ENCODE measurements at places on chromosomes 6 and 20.

- DNase-seq = no peak
Measured at GRCh38 chr20:53994088-53994487, 76.3 kb downstream of the BCAS1 start.

DNA sequence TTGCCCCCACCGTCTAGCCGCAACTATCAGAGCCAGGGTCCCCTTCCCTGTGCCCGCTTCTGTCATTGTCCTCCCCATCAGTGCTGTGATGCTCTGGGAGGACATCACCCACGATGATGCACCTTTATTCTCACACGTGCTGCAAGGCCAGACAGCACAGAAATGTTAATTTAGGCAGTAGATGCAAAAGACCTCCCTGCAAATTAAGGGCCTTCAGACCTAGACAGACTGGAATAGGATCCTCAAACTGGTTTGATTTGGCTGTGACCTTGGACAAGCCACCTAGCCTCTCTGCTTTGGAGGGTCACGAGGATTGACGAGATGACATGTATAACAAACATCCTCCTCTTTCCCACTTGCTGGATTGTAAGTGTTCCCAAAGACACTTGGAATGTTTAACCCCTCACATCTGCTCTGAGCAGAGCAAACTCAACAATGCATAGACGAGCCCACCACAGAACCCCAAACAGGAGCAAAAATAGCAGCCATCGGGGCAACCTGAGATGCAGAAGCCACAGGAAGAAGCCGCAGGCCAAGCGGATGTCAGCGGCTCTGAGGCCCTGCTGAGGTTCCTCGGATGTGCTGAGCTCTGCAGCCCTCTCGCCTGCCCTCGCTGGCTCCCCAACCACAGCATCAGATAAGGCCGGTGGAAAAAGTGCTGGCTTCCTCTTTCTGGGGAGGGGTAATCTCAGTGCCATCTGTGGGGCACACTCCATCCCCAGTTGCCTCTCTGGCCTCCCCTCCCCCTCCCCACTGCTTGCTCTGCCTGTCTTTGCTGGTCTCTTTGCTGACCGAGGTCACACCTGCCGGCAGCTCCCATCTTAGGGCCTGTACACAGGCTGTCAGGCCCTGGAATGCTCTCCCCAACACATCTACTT is 35.3 kb downstream of the TOX2 start:
- DNase-seq = peak; percentile 61

DNA sequence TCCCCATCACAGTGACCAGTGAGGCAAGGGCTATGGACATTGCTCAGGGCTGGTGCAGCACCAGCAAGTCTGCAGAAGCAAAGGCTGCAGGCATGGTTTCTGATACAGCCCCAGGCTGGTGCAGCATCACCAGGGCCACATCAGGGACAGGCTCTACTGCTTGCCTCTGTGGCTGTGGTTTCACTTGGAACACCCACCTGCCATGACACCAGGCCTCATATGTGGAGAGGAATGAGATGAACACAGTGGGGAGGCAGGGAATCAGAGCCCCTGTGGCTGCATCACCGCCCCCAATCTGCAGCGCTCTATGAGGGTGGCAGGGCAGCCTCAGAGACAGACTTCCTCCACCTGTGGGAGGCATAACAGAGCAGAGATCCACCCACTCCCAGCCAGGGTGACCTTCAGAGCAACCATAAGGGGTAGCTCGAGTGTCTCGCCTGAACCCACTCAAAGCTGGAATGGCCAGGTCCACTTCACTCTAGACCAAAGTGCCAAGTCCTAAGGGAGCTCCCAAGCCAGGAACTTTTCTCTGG is 7.9 kb downstream of the RING1 start:
- no peak for DNase-seq

GRCh38 chr20:50068041-50068651 is 44.8 kb downstream of the UBE2V1 start:
- DNase-seq = no peak

- DNase-seq = no peak
Measured at GRCh38 chr20:10443936-10444335, 8.8 kb downstream of the SLX4IP start.

DNA sequence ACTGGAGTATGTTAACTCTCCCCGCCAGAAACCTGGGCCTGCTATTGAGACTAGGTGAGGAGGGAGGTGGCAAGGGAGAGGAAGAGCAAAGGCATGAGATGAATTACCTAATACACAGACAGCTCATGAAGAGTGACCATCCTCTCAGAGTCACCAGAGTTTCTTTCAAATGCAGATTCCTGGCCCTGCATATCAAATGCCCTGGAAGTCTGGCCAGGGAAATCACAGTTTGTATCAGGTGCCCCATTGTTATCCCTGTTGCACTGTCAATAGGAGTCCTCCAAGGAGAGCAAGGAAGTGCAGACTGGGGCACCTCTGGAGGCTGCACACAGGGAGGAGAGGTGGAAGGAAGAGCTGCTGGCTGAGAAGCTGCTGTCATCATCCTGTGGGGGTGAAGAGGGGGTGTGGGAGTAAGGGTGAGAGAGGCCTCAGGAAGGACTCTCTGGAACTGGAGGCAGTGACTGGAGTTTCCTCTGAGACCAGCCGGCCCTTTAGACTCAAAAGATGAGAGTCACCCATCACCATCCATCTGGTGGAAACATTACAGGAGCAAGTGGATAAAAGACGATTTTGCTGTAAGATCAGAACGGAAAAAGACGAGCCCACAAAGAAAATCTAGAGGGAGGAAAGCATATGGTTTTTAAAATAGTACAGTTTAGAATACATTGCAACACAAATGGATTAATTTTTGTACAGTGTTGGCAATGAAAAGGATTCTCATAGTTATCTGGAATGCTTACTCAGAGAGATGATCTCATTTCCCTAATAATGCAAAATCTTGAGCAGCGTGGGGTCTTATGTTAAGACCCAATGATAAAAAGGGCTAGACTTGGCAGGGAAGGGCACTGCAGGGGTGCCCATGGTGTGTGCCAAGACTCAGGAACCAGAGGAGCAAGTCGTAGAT is 268.1 kb downstream of the UST start:
- DNase-seq = no peak

- no peak for DNase-seq
Measured at GRCh38 chr6:17525637-17526036, 74.5 kb upstream of the FAM8A1 start.

- no peak for DNase-seq
Measured at GRCh38 chr6:3926150-3926482, 76.9 kb downstream of the FAM50B start.

DNA sequence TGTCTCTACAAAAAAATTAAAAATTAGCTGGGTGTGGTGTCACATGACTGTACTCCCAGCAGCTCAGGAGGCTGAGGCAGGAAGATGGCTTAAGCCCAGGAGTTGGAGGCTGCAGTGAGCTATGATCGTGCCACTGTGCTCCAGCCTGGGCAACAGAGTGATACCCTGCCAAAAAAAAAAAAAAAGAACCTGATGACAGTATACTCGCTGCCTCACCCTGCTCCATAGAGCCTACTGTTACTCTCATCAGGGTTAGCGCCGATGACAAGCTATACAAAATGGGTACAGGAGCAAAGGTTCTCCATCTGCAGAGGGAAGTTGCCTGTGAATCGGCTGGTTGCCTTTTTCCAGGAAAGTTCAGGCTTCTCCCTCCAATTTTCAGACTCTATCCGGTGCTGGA is 53.4 kb downstream of the GMPR start:
- DNase-seq = no peak

- DNase-seq = no peak
Measured at GRCh38 chr6:73879501-73880293, 183.7 kb downstream of the CD109 start.

DNA sequence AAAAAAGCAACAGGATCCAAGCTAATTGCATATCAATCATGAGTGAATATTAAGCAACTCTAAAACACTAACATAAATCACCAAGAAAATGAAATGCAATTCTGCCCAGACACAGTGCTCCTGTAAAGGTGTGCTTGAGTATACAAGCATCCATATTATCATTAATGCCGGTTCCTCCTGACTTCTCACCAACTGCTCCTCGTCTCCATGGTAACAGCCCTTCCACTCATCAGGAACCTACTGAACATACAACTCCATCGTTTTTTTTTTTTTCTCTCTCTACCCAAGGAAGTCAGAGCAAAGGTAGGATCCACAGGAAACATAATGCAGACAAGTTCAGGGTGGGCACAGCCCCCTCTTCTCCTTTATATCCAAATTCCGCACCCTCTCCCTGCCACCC is 12.4 kb downstream of the GABBR1 start:
- DNase-seq = no peak

- no peak for DNase-seq
Measured at GRCh38 chr6:163183806-163184205, 230.7 kb upstream of the QKI start.

DNA sequence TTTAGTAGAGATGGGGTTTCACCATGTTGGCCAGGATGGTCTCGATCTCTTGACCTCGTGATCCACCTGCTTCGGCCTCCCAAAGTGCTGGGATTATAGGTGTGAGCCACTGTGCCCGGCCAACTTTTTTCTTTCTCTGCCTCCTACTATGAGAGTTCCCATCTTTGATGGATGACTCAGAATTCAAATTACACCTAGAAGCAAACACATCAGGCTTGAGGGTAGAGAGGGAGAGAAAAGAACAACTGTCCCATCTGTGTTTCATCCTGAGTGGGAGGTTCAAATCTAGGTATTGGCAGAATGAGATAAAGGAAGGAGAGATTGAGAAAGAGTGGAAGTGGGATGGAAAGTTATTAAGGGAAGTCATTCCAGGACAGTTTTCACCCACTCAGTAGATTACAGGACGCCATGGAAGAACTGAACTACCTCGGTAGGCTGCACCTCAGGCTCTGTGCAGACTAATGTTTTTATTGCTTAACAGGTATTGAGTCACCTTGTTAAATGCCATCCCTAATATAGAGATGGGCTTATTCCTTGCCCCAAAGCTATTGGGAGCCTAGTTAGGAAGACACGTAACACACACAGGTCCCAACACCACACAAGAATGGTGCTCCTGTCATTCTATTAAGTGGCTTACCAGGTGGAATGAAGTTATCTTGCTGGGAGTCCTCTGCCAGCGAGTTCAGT is 275.7 kb downstream of the SOX4 start:
- no peak for DNase-seq

GRCh38 chr20:20665606-20666332 is 46.7 kb downstream of the RALGAPA2 start:
- no peak for DNase-seq

DNA sequence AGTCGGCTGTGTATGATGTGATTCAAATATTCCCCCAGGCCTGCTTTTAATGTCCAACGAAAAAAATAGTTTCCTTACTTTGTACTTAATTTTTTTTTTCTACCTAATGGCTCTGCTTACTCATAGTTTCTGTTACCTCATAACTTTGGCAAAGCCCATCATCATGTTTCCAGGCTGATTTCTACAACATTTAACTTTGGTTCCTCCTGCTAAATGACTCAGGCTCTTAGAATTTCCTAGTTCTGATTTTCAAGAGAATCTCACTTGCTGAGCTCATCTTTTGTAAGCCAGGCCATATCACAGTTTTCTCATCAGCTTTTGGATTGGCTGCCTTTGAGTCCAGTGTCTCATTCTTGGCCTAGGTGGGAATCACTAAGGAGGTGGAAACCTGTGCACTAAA is 323.1 kb downstream of the HDGFL1 start:
- DNase-seq = no peak

DNA sequence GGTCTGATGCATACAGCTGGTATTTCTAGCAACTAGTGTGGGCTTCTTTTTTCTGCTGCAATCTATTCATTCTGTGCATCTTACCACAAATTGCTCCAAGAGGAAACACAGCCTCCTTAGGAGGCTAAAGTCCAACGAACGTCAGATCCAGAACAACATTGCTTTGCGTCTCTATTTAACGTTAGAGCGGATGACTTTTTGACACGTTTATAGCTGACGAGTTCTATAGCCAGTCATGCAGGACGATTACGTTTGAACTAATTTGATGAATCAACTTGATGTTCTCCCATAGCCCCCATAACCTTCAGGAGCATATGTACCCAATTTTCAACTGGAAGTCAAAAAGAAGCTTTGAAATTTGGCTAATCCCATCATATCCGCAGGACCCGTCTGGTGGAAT is 59.9 kb downstream of the TSHZ2 start:
- no peak for DNase-seq

DNA sequence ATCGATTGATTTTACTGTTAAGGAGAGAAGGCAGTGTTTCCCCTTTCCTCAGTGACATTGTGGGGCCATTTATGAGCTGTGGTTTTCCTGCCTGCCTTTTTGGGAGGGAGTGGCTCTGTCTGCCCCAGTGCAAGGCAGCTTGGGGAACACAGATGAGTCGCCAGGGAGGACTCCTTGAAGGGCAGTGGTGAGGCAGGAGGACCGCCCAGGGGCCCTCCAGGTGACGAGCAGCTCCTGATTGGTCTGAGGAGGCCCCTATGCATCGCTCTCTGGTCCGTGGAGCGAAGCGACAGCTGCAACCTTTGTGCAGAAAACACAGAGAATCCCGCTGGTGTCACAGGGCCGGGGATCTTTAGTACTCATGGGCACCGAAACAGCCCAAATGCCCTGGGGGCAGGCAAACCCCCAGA is 100.3 kb downstream of the TMEM242 start:
- DNase-seq = peak; percentile 48

DNA sequence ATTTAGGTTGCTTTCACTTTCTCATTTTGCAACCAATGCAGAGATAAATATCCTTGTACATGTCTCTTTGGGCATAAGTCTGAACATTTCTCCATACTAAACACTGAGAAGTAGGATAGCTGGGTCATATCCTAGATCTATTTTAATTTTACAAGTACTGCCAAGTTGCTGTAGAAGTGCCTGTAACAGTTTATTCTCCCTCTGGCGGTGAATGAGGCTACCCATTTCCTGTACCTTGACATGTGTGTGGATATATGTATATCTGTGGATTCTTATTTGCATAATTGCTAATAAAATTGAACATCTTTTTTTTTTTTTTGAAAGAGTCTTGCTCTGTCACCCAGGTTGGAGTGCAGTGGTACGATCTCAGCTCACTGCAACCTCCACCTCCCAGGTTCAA is 48.0 kb upstream of the PNRC1 start:
- DNase-seq = peak; percentile 14

DNA sequence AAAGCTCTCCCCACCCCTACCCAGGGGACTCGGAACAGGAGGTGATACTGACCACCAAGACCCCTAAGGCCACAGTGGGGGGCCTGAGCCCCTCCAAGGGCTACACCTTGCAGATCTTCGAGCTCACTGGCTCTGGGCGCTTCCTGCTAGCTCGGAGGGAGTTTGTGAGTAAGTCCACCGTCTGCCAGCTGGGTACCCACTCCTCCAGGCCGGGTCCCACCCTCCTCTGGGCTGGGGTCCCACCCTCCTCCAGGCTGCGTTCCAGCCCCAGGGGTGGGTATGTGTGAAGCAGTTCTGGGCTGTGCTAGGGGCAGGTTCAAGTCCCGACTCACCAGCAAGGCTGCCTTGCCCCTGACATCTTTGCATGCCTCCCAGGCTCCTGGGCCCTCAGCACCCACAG is 12.4 kb downstream of the COL20A1 start:
- DNase-seq = no peak

- peak; percentile 47 for DNase-seq
Measured at GRCh38 chr6:16168858-16169257, 40.0 kb downstream of the MYLIP start.

GRCh38 chr6:7976485-7977056 is 66.0 kb upstream of the TXNDC5 start:
- DNase-seq = no peak

GRCh38 chr20:58431134-58431533 is 42.1 kb downstream of the VAPB start:
- no peak for DNase-seq

GRCh38 chr6:148242180-148242579 is 100.5 kb upstream of the SASH1 start:
- DNase-seq = no peak

All from AML-193 (cell line).